ENCODE measurements at places on chromosomes 11 and 22.

DNA sequence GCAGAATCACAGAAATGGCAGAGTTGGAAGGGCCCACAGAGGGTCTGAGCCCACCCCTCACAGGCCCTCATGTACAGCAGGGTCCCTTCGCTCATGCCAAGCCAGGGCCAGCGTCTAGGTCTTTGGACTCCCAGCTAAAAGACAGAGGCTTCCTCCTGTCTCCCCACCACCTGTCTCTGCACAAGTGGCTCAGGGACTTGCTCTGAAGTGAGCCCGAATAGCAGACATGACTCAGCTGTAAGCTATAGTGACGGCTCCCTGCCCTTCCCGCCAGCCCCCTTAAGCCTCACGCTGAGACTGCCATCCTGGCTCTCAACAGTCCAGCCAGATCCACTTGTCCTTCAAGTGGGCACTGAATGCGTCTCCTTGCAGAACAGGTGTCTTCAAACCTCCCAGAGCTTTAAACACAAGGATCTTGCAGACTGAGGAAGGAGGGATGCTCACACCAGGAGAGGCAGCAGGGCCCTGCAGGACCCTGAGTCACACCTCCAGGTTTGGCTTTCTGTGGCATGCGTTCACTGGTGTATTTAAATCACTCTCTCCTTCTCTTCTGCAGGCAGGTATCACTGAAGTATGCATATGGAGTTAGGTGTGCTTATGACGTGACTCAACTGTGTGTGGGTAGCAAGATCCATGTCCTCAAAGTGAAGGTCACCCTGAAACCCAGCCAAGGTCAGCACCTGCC lies 154.9 kb downstream of the CACNA1I start:
- DNase-seq, result no peak

DNA sequence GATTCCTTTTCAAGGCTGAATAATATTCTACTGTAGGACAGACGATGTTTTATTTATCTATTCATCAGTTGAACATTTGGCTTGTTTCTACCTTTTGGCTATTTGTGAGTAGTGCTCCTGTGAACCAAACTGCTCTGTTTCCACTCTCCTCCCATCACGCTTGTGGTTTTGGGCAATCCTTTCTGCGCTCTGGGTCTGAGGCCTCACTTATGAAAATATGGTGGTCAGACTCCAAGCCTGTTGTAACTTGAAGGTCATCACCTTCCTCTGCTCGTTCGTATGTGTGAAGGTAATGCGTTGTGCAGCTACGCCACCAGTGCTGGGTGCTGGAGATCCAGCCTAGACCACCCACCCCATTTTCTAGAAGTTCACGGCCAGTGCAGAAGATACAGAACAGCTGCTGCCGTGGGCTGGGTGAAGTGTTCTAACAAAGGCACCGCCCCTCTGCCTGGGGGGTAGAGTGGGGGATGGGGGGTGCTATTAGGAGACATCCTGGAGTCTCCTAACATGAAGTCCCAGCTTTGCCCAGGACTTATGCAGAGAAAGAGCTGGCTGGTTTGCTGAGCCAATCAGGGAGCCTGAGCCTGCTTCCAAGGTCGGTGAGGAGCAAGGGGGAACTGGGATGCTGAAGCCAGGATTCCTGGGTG lies 21.0 kb downstream of the PTPN5 start:
- no peak for DNase-seq

DNA sequence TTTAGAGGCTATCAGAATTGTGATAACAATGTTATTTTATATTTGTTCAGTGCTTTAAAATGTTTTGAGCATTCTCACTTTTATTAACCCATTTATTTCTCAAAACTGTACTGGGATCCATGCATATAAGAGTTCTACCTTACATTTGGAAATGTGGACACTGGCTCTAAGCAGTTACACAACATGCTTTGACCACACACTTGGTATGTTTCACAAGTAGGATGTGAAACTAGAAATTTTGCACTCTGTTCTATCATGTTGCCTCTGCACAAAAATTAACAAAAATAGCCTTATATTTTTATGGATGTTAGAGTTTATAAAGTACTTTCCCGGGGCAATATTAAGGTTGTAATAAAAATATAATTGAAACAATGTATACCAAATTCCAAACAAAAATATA lies 126.9 kb upstream of the CHORDC1 start:
- DNase-seq, result no peak

- DNase-seq, result no peak
These were observed 702.9 kb downstream of the DLG2 start for GRCh38 chr11:84924154-84924692.

DNA sequence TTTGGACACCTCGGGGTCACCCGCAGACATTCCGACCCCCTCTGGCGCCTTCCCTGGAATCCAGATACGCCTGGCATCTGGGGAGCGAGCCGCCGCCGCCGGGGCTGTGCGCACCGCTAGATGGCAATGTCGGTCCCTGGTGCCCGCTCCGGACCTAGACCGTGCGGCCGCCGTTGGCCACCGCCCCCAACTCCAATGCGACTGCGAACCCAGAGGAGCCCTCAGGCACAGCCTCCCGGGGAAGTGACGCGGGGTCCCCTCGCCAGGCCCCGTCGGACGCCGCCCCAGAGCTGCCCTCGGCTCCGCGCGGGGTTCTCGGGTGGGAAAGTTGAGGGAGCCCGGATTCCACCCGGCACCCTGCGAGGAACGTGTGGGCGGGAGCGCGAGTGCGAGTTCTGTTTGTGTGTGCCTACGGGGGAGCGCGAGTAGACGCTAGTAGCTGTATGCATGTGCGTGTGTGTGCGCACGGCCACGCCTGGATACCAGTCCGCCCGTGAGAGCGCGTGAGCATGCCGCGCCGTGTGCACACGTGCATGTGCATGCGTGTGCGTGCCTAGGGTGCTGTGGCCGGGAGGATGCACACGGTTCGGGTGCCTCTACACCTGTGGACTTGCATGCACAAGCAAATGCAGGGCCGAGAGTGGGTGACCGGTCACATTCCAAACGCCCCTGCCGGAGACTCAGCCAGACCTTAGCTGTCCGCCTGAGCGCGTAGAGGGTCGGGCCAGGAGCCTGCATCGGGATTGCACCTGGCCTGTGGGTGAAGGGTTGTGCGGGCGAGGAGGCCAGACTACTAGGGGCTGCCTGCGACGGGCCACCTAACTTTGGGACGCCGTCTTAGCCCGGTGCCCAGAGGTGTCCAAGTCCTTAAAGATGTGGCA lies 1.9 kb downstream of the CHRM4 start:
- DNase-seq, result no peak

DNA sequence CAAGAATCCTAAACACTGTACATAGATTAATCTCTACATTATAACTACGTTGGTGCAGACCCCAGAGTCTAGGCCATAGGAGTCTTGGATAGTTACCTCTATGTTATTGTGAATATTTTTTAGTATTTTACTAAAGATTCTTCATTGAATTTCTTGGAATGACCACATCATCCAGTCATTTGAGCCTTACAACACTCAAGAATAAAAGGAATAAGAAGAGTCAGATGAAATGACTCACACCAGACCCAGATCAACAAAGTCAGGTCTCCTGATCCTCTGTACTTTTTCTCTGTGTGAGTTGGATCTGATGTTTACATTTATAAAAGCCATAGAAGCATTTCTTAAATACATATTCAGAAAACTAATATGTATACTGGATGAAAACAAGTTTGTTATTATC lies 179.2 kb upstream of the ARHGAP20 start:
- DNase-seq, result no peak

DNA sequence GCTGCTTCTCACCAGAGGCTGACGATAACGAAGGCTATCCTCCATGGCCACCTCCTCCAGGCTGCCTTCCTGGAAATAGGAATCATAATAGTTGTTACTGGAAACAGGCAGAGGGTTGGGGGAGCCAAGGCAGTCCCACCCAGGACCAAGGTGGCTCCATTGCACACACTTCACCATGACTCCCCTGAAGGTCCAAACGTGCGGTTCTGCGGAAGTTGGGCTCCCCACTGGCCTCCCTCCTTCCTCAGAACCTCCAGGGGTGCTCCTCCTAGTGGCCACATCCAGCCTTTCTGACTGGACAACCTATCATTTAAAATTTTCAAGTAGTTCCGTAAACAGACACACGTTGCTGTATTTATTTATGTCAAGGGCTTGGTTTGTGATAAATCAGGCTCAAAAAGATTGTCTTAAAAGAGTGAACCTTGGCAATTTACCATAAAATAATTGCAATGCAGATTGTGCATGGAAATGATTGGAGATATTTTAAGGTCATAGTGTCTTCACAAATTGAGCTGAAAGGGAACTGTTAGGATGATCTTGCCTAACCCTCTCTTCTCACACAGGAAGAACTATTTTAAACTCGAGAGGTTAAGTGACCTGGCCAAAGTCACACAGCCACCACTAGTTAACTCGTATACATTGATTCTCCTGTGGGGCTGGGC lies 1.4 kb upstream of the TCN2 start:
- DNase-seq, result no peak

DNA sequence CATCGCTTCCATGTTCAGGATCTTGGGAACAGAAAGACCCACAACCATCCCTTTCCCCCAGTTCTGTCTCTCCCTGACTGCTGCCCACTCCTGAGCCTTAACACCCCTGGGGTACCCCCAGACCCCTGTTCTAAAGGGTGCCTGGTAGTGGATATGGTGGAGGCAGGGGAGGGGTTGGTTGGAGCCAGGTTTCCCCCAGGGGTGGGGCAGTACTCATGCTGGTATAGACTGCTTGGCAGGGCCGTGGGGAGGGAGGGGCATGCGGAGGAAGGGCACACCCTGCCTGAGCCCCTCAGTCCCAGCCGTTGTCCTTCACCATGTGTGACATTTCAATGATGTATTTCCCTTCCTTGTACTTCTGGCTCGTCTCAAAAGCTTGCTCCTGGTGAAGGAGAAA lies 4.0 kb downstream of the YPEL4 start:
- no peak for DNase-seq

DNA sequence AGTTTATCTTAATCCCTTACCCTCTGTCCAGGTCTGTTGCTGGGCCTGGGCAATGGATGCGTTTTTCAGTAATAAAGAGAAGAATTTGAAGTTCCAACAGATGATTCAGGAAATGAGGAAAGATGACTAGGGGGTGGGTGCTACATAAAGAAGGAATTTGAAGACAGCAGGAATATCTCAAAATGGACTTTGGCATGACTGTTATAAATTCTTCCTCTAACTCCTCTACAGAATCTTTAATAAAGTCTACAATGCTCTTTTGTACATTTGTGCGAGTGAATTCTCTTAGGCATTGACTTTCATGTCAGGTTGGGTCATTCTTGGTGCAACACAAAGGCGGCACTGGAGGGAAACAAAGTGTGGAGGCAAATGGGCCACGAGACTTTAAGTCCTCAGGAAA lies 35.1 kb upstream of the PRSS23 start:
- DNase-seq, result no peak

- DNase-seq, result no peak
These were observed 89.0 kb upstream of the CD44 start for GRCh38 chr11:35049859-35050531.

DNA sequence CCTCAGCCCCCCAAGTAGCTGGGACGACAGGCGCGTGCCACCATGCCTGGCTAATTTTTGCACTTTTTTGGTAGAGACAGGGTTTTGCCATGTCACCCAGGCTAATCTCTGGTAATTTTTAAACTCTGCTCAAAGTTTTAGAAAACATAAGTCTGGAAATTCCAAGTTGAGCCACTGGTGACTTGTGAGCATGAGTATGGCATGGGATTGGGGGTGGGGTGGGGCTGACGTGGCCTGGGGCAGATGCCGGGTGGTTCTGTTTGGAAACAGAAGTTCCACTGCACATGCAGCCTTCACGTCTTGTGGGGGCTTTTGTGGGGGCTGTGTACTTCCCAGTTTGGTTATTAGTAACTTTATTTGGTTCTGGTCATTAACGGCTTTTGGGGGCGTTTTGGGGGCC lies 67.3 kb downstream of the PTPRJ start:
- DNase-seq, result no peak

DNA sequence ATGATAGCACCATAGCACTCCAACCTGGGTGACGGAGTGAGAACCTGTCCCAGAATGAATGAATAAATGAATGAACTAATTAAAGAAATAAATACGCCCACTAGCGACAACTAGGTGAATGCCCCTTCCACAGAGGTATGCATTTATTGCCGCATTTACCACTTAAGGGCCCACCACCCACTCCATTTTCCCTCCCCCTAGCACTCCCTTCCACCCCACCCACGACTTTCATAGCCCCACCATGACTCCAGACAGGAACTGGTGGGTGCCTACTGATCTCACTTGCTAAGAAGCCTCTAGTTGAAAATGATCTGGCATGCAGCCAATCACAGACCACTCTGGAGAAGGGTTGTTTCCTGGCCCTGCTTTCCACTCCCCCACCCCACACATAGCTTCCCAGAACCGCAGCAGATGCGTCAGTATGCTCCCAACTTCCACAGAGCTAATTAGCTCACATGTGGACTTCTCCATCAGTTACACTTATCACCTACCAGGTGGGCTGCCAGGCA lies 167.6 kb downstream of the WT1 start:
- DNase-seq, result no peak

- no peak for DNase-seq
These were observed 3.6 kb upstream of the OR2AT4 start for GRCh38 chr11:75100314-75100713.

GRCh38 chr22:41302811-41303210 lies 1.5 kb downstream of the ZC3H7B start:
- no peak for DNase-seq

DNA sequence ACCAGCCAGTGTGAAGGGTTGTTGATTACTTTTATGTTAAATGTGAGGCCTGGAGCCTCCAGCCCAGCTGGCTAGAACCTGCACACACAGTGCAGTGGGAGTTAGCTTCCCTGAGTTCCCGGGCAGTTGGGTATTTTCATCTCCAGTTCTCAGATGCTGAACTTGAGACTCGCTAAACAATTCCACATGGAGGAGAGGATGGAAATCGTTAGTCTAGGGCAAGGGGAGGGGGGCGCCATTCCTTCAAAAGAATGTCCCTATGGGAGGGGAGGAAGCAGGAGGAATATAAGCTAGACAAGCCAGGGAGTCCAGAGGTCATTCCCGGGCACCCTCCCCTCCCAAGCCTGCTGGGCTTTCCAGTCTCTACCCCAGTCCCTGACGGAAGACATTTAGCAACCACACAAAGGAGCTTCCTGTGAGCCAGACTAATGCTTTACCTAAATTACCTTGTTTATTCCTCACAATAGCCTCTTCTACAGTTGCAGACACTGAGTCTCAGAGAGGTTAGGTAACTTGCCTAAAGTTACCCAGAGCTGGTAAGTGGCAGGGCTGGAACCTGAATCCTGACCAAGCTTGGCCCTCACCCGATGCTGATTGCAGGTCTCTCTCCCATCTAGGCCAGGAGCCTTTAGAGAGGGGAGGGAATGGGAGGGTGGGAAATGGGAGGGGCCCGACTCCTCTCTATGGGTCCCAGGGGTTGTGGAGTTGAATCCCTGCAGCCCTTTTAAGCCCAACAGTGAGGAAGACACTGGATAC lies 1.9 kb upstream of the TSKU start:
- no peak for DNase-seq

DNA sequence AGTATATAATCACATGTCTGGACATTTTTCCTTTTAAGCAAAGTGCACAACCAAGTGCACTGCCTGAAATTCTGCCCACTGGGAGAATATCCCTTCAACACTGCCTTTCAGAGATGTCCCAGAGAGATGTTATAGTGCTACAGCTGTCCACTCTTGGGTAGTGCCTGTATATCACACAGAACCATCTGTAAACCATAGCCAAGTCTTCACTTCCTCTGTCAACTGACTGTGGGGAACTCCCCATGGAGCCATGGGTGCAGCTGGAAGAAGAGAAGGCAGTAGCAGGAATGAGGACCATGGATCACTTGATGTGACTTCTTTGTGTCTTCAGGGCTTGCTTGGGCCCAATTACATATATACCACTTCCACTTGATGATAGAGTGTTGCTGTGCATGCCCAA lies 44.6 kb upstream of the LIN7C start:
- no peak for DNase-seq
